ENCODE measurements at places on chromosomes 6 and 20.

DNA sequence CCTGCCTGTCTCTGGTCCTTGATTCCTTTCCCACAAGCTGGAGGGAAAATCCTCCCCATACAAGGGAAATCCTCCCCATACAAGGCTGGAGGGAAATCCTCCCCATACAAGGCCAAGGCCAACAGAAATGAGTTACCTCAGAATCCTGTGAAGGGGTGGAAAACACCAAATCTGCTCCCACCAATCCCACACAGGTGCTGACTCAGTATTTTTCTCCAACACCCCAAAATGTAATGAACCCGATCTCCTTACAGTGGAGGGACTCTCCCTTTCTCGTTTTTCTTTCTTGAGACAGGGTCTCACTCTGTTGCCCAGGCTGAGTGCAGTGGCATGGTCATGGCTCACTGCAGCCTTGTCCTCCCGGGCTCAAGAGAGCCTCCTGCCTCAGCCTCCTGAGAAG is 6.3 kb downstream of the SNHG17 start:
- DNase-seq = no peak

DNA sequence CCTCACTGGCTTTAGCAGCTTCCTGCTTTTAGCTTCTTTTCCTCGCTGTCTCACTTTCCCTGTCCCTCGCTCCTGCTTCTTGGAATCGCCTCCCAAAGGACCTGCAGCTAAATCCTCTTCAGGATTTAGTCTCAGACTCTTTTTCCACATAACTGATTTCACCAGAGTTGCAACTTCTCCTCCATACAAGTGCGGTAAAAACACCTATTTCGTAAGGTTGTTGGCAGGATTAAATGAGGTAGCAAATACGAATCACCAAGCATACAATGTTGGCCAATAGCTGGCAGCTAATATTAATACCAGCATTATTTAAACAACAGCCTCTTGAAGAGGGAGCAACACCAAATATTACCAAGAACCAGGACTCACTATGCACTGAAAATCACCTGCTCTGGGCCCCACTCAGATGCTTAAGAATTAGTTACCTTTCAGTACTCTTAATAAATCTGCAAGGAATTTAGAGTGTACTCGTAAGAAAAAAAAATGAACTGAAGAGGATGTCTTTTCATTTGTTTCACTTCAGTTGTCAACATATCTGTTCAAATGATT is 123.0 kb downstream of the DTNBP1 start:
- no peak for DNase-seq

DNA sequence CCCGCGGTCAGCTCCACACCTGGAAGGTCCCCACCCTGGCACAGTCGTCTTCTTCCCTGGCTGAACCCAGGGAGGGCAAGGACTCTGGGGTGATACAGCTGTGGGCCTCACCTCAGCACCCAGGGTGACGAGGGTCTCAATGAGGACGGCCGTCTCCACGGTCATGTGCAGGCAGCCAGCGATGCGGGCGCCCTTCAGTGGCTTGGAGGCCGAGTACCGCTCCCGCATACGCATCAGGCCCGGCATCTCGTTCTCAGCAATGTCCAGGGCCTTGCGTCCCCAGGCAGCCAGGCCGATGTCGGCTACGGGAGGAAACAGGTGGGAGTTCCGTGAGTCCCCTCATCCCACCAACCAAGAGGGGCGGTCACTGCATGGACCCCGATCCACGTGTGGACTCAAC is 7.9 kb downstream of the AHCY start:
- no peak for DNase-seq

- no peak for DNase-seq
Measured at GRCh38 chr6:12137480-12137879, 125.4 kb downstream of the HIVEP1 start.

DNA sequence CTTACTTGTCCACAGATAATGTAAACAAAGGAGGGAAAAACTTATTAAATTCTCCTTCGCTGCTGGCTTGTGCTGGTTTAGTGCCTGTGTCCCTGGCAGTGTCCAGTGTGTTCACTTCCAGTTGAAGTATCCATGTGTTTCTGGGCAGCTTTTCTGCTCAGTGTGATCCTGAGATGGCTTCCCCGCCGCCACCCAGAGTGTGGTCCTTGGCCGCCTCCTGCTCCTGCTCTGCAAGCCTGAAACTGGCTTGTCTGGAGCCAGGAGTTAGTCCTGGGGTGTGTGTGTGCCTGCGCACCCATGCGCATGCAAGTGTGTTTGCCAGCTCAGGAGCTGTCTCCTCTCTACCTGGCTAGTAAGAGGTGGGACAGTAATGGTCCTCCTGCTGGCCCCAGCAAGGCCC is 7.2 kb downstream of the BTBD3 start:
- DNase-seq = no peak

GRCh38 chr20:32468313-32468640 is 110.1 kb downstream of the ASXL1 start:
- no peak for DNase-seq
